ENCODE measurements at places on chromosomes 5 and 9. TPM values are rescaled to one million over a fixed set of nuclear protein-coding genes. Genes with fewer than 3 reads are reported as not detected.

- DNase-seq, result no peak
These were observed 20.9 kb downstream of the NDUFA8 start for GRCh38 chr9:122138560-122139268.

- no peak for DNase-seq
These were observed 42.2 kb upstream of the TNFSF8 start for GRCh38 chr9:114972510-114973136.

DNA sequence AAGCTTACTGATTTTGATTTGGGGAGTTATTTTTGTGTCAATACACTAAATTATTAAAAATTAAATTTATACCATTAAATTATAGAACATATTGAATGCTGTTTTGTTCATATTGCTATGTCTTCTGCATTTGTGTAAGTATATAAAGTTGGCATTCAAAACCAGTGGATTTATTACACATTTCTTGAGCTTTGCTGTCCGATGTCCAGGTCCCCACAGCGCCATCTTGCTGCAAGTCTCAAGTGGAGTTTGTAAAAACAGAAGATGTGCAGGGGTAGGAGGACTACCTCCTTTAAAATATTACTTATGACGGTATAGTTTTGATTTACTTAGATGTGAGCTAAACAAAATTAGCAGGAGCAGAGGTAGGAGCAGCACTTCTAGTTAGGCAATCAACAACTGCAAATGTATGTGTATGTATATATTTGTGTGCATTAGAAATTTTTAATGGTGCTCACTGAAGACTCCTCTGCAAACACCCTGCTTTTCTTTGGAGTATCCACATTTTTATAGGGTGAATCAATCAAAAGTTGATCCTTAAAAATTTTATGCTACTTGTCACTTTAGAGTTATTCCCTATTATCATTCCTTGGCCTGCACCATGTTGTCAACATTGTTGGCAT is 37.4 kb downstream of the CPEB4 start:
- DNase-seq, result no peak

DNA sequence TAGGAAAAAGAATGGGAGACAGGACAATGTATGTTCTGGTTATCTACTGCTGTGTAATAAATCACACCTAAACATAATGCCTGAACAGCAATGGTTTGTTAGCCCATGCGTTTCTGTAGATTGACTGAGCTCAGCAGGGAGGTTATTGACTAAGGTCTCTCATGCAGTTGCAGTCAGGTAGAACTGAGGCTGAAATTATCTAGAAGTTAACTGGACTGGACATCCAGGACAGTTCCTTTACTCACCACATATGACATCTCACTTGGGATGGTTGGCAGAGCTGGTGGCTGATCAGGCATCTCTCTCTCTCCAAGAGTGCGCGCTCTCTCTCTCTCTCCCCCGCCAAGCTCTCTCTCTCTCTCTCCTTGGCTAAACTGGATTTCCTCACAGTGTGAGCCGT is 8.9 kb upstream of the FOXB2 start:
- peak; percentile 58 for DNase-seq

DNA sequence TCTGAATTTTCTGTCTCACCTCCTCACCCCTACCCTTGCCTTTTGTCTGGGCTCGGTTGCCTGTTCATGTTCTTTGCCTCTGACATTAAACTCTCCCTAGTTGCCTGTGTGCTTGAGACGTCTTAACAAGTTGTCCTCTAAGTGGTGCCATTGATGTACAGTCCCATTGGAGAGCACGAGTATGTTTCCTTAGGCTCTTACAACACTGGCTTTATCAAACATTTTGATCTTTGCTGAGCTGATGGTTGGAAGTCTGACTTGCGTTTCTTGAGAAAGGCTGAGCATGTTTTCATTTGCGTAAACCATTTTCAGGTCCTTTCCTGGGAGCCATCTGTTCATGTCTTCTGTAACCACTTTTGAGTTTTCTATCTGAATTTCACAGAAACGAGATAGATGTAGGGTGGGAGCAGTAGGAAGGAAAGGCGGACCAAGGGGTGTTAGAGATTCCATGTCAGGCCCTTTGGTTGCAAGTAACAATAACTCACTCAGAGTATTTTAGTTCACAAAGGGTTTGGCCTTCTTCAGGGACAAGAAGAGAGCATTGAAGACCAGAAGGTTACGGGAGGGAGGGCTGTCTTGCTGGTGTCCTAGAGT is 35.4 kb downstream of the OTULIN start:
- no peak for DNase-seq

The RLN1 gene
- not detected for total RNA-seq

The TMEM167A gene
- 56.6 TPM for total RNA-seq

GRCh38 chr5:56641635-56642260 is 173.6 kb upstream of the MAP3K1 start:
- DNase-seq, result no peak

DNA sequence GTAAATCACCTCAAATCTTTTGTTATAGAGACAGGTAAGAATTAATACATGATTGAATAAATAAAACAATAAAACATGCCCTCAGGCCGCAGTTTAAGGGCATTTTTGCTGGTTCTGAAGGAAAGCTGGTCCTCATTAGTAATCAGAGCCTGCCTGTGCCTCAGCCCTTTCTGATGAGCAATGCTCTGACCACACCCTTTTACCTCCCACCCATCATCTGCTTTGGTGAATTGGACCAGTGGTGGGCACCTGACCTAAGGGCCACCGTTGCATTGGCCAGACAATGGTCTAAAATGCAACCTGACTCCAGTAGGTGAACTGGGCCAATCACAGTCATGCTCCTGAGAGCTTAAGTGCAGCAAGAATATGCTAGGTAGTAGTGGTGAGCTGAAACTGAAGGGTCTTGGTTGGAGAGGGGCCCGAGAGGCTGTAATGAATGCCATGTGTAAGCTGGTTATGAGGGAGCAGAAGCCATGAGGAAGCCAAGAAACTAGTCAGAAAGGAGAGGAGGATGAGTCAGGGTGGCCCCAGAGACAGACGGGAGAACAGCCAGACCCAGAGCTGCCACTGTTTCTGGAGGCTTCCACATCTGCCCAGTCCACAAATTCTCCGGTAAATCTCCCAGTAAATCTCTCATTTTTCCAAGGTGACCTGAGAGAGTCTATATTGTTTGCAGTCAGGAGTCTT is 45.5 kb upstream of the ZSWIM6 start:
- DNase-seq, result no peak

GRCh38 chr9:131593091-131593820 is 47.9 kb downstream of the PRRT1B start:
- peak; percentile 73 for DNase-seq

DNA sequence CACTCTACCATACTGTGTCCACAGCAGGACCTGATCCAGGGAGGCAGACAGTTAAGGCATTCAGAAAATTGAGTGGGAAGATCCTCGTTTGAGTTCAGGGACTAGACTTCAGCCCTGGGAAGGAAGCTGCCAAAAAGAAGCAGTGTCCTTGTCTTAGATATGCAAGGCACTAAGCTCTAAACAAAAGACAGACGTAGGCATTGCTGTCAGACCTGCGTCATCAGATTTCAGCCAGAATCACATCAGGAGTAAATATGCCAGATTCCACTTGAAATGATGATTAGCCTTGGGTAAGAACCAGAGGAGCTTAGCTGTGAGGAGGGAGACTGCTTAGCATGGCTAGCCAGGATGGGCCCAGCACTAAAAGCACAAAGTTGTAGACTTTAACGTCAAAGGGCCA is 56.7 kb downstream of the MAMDC2 start:
- DNase-seq, result no peak

DNA sequence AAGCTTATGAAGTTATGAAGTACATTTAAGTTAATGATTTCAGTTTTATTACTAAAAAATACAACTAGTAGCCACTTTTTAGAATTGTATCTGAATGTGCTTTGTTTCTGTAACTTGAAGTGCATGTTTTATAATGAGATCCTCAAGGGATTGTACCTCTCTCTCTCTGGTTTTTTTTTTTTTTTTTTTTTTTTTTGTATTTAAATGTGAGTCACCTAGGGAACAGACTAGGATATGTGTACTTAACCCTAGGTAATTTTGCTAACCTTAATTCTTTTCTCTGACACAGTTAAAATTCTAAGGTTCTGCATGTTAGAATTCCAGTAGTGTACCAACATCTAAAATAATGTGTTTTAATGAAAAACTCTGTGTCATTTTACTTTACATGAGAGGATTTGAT is 59.5 kb downstream of the CDC42SE2 start:
- DNase-seq, result no peak

DNA sequence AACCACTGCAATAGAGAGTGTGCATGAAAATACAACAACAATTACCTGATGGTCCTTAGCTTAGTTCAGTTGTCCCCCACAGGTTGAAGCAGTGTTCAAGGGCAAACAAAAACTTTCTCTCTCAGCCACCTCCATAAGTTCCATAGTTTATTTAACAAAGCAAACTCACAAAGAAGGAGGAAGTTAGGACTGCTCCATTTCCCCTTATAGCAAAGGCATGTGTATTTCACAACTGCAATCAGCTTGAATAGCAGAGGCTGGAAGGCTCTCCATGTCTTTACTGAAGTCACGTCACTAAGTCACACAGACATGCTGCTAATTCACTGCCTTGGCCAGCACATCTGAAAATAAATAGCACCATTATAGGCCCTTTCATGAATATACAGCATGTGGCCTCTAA is 43.3 kb downstream of the DOCK8 start:
- no peak for DNase-seq

- DNase-seq, result no peak
These were observed 81.8 kb downstream of the MED10 start for GRCh38 chr5:6296524-6296923.

GRCh38 chr5:10102706-10103497 is 146.8 kb downstream of the ATPSCKMT start:
- DNase-seq, result no peak

GRCh38 chr9:1804128-1804865 is 210.8 kb upstream of the SMARCA2 start:
- DNase-seq, result no peak

- DNase-seq, result peak; percentile 13
These were observed 68.7 kb upstream of the ADAMTSL1 start for GRCh38 chr9:18405240-18405639.

The TAF11L5 gene
- total RNA-seq, result not detected

DNA sequence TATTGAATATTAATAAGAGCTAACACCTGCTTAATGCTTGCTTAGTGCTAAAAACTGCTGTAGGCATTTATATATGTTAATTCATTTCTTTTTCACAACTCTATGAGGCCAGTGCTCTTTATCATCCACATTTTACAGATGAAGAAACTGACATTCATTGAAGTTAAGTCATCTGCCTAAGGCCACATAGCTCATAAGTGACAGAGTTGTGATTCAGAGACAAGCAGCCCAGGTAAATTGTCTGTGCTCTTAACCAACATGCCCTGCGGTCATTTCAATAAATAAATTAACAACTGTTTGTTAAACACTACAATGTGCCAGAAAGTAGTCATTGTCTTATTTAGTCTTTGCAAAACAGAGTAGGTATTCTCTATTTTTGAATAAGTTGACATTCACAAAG is 1354.4 kb upstream of the C9orf72 start:
- no peak for DNase-seq

The GAPT gene
- not detected for total RNA-seq

- DNase-seq, result no peak
These were observed 98.8 kb downstream of the GCNT1 start for GRCh38 chr9:76557674-76558225.

DNA sequence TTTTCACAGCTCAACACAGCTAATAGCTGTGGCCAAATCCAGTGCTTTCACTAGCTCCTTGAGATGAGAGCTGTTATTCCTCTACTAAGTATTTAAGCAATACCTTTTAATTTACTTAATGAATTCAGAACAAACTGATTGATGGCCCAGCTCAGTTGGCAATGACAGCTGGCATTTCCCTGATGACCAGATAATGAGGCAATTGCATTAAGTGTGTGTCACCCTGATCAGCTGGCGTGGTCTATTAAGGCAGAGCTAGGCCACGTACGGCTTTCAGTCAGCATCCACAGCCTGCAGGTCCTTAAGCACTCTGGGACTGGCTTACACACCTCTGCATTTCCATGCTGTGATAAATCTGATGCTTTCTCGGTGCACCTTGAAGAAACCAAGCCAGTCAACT is 34.4 kb downstream of the TTLL11 start:
- no peak for DNase-seq

- DNase-seq, result peak; percentile 96
These were observed 21.0 kb downstream of the CSF1R start for GRCh38 chr5:150065346-150065745.

- no peak for DNase-seq
These were observed 714.9 kb upstream of the MEF2C start for GRCh38 chr5:89597878-89598277.

DNA sequence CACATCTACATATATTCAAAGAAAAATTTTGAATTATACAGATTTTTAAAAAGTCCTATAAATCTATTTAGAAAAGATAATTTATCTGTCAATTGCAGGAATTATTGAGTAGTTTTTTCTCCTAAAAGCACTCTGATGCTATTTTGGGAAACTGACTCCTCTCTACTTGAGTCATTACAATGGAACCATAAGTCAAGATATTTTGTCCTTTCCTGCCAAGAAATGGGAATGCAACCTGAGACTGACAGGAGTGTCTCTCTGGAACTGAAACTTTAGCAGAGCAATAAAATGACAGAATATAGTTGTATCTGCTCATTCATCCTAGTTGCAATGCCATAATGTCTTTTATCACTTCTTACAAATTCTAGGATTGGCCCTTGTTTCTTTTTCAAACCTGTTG is 48.6 kb downstream of the CARTPT start:
- DNase-seq, result no peak

DNA sequence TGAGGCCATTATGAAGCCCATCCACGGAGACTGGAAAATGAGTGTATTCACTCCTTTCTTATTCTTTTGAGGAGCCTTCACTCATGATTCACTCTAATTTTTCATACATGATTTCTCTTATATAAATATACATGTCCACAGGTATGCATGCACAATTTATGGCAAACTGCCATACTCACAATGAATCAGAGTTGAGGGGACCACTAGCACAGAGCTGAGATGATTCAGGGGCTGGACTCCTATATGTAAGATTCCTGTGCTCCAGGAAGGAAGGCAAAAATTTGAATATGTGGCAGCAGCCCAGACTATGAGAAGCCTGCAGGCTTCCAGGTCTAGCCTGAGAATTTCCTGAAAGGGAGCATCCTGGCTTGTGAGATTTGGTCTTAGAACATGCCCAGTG is 484.6 kb downstream of the PRELID2 start:
- DNase-seq, result no peak

The RASEF gene
- 2.1 TPM for total RNA-seq

DNA sequence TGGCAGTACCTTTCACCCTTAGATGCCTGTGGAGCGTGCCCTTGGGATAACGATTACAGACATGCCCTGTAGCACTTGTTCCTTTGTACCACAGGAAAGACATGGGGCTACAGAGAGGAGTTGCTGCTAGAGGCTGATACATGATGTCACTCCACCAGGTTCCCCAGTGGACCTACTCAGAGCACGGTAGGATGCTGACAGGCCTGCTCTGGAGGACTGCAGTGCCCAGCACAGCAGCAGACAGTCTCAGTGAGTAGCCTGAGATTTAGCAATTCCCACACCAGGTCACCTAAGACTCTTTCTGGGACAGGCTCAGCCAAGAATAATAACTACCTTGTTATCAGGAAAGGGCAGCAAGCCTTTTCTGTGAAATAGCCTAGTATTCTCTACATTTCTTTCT is 28.8 kb downstream of the PDE4D start:
- no peak for DNase-seq

GRCh38 chr9:122158202-122158601 is 1.4 kb downstream of the NDUFA8 start:
- DNase-seq, result peak; percentile 79

The KLF4 gene
- total RNA-seq, result 34.7 TPM

- DNase-seq, result no peak
These were observed 29.1 kb upstream of the IRX4 start for GRCh38 chr5:1911773-1912235.

The LCN10 gene
- not detected for total RNA-seq

All from osteoblast (primary cell).